Activated CD8-positive, alpha-beta memory T cell treated with anti-CD3 and anti-CD28 coated beads, Interleukin-2, amount 10 ng/mL, durations not matched to agents 7 days and 5 days (primary cell): ENCODE measurements at places on chromosomes 2 and 18.

DNA sequence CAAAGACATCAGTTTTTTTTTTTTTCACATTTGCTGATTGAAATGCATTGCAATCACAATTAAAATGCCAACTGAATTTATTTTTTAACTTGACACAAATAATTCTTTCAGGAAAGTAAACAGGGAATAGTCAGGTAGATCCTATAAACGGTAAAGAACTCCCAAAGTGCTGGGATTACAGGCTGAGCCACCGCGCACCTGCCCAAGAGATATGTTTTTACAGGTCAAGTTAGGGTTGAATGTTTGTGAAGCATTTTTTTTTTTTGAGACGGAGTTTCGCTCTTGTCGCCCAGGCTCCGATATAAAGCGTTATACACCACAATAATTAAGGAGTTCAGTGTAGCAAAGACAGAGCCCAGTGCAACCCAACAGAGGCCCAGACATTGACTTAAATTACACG lies 15.1 kb downstream of the ITM2C start:
- no peak for DNase-seq
- peaks cover 15% of the 10 kb centered on the region for H3K36me3 ChIP-seq
- H3K4me3 ChIP-seq, result no peak overlapping the region
- H3K27me3 ChIP-seq, result peaks cover 32% of the 10 kb centered on the region
- peaks cover 40% of the 10 kb centered on the region for H3K4me1 ChIP-seq
- H3K27ac ChIP-seq, result no peak overlapping the region

- H3K27me3 ChIP-seq, result peaks cover 8% of the 10 kb centered on the region
- H3K4me3 ChIP-seq, result no peak overlapping the region
- H3K27ac ChIP-seq, result no peak overlapping the region
- no peaks in the 10 kb centered on the region for H3K4me1 ChIP-seq
- H3K36me3 ChIP-seq, result no peaks in the 10 kb centered on the region
These were observed 7.4 kb upstream of the DUSP19 start for GRCh38 chr2:183070942-183071844.

DNA sequence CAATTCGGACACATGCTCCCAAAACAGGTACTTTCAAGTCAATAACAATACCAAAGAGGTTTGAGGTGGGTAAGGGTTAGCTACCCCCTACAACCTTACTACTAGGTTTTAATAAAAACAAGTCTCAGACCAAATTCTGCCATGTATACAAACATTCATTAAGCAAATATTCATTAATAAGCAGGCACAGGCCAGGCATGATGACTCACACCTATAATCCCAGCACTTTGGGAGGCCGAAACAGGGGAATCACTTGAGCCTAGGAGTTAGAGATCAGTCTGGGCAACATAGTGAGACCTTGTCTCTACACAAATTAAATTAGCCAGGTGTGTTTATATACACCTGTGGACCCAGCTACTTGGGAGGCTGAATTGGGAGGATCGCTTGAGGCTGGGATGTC lies 11.7 kb upstream of the ELAC1 start:
- H3K4me1 ChIP-seq, result no peaks in the 10 kb centered on the region
- H3K27ac ChIP-seq, result no peak overlapping the region
- peaks cover 4% of the 10 kb centered on the region for H3K36me3 ChIP-seq
- no peaks in the 10 kb centered on the region for H3K27me3 ChIP-seq
- H3K4me3 ChIP-seq, result no peak overlapping the region

DNA sequence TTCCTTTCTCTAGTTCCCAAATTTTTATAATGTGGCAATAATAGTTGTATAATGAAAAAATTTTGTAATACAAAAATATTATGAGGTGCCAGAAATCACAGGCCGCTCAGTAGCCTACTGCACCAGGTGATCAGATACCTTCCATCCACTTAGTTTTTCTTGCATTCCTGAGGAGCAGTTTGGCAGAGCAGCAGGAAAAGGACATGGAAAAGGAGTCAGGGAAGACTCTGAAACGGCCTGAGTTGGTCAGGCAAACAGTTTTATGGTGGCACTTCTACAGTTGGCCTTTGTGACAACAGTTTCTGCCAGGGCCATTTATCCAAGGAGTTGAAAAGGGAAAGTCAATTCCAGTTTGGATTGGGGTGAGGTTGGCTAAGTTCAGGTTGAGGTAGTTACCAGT lies 165.4 kb upstream of the ALPP start:
- H3K27ac ChIP-seq, result no peak overlapping the region
- H3K27me3 ChIP-seq, result no peaks in the 10 kb centered on the region
- no peak for DNase-seq
- H3K36me3 ChIP-seq, result peaks cover 2% of the 10 kb centered on the region

DNA sequence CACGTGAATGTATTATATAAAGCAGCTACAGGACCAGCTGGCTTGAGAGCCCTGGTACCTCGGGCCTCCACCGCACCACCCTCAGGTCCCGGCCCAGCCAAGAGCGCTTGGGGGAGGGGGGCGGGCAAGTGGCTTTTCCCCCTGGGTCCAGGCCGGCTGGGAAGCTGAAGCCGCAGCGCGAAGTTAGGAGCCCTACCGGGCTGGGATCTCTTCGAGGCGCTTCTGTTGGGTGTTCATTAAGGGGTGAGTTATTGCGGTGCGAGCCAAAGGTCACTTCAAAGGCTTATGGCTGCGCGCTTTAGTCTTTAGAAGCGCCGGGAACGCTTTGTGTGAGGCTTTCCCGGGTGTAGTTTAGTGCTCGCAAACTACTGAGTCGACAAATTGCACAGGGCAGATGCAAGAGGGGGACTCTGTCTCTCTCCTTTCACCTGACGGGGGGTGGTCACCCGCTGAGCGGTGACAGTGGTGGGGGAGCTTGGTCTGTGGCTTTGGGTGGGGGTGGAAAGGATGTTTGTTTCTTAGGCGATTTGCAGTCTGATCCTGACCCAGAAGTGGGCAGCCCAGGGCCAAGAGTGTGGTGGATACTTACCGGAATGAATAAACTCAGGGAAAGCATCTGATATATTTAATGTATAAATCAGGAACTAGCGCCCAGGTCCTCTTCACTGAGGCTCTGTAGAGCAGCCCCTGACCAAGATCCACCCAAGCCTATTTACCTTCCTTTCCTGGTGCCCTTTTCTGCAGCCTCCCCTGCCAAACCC lies 6.0 kb downstream of the HOXD3 start:
- peaks cover 5% of the 10 kb centered on the region for H3K4me1 ChIP-seq
- DNase-seq, result no peak
- no peak overlapping the region for H3K4me3 ChIP-seq

GRCh38 chr18:25827961-25828561 lies 262.4 kb downstream of the SS18 start:
- no peak for DNase-seq
- no peaks in the 10 kb centered on the region for H3K36me3 ChIP-seq
- no peak overlapping the region for H3K27ac ChIP-seq
- H3K4me3 ChIP-seq, result no peak overlapping the region
- peaks cover 4% of the 10 kb centered on the region for H3K27me3 ChIP-seq

- no peak overlapping the region for H3K4me3 ChIP-seq
- H3K4me1 ChIP-seq, result no peaks in the 10 kb centered on the region
- H3K27ac ChIP-seq, result no peak overlapping the region
- no peaks in the 10 kb centered on the region for H3K36me3 ChIP-seq
These were observed 295.1 kb downstream of the CNTNAP5 start for GRCh38 chr2:124320051-124320688.

DNA sequence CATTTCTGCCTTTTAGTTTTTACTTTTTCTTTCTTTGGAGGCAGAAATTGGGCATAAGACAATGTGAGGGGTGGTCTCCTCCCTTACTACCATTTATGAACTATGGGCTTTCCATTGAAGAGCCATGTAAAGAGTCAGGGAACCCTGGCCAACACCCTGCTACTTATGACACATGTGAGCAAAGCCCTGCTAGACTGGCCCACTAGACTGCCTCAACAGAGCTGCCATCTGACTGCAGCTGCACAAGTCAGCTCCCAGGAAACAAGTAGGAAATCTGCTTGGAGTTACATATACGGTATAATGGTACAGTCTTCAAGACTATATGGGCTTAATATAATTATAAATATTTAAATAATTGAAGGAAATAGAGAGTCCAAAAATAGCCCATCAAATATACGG lies 816.8 kb downstream of the TRIB2 start:
- no peak for DNase-seq
- H3K27ac ChIP-seq, result no peak overlapping the region

- DNase-seq, result peak; percentile 55
- no peaks in the 10 kb centered on the region for H3K36me3 ChIP-seq
- no peaks in the 10 kb centered on the region for H3K4me1 ChIP-seq
- H3K4me3 ChIP-seq, result no peak overlapping the region
- H3K27ac ChIP-seq, result no peak overlapping the region
- H3K27me3 ChIP-seq, result peaks cover 39% of the 10 kb centered on the region
These were observed 35.8 kb downstream of the CIB4 start for GRCh38 chr2:26605195-26605998.

DNA sequence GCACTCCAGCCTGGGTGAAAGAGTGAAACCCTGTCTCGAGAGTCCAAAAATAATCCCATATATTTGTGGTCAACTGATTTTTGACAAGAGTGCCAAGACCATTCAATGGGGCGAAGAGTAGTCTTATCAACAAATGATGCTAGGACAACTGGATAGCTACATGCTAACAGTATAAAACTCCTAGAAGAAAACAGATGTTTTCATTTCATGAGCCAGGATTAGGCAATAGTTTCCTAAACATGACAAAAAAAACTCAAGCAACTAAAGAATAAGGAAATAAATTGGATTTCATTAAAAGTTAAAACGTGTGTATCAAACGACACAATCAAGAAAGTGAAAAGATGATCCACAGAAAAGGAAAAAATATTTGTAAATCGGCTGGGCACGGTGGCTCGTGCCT lies 6.3 kb downstream of the LIMS2 start:
- H3K36me3 ChIP-seq, result no peaks in the 10 kb centered on the region
- DNase-seq, result no peak
- no peak overlapping the region for H3K27ac ChIP-seq
- no peaks in the 10 kb centered on the region for H3K4me1 ChIP-seq

GRCh38 chr18:79476031-79476917 lies 80.5 kb downstream of the NFATC1 start:
- no peak for DNase-seq
- no peak overlapping the region for H3K27ac ChIP-seq
- H3K4me1 ChIP-seq, result no peaks in the 10 kb centered on the region
- no peak overlapping the region for H3K4me3 ChIP-seq
- H3K27me3 ChIP-seq, result no peaks in the 10 kb centered on the region
- peaks cover 2% of the 10 kb centered on the region for H3K36me3 ChIP-seq

DNA sequence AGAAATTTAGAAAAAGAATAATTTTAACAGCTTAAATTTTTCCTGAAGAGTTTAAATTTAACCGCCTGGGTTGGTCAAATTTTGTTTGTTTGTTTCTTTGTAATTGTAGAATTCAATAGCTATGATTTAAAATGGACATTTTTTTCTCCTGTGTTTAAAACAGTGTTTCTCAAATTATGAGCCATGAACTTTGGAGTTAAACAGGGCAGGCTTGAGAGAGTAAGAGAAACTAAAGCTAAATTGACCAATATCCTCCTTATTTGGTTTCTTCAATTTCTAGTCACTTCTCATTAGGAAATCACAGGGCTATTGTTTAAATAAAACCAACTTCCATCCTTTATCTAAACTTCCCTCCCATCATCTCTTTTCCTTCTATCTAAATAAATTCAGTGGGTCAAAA lies 21.9 kb downstream of the FN1 start:
- DNase-seq, result no peak
- H3K27me3 ChIP-seq, result peaks cover 35% of the 10 kb centered on the region
- H3K4me3 ChIP-seq, result no peak overlapping the region
- H3K36me3 ChIP-seq, result no peaks in the 10 kb centered on the region
- H3K4me1 ChIP-seq, result peaks cover 19% of the 10 kb centered on the region

GRCh38 chr18:2907550-2908135 lies 60.8 kb downstream of the EMILIN2 start:
- peaks cover 19% of the 10 kb centered on the region for H3K4me1 ChIP-seq
- H3K4me3 ChIP-seq, result peak overlapping the region; percentile 82
- no peaks in the 10 kb centered on the region for H3K27me3 ChIP-seq

DNA sequence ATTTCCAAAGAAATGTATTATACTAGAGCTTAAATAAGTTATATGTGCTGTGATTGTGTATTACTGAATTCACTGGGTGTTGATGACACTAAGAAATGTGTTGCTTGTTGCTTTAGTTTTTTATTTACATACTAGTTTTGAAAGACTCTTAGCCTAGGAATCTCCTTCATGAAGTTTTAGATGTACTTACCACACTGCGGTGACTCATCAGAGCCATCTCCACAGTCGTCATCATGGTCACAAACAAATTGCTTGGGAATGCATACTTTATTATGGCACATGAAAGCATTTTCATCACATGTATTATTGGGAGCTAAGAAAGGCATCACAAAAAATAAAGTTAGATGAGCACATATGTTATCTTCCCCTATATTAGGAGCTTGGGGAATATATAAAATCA lies 1624.2 kb downstream of the LRP1B start:
- no peaks in the 10 kb centered on the region for H3K4me1 ChIP-seq
- no peaks in the 10 kb centered on the region for H3K27me3 ChIP-seq
- H3K36me3 ChIP-seq, result no peaks in the 10 kb centered on the region
- no peak overlapping the region for H3K4me3 ChIP-seq

GRCh38 chr2:195316486-195316885 lies 340.5 kb upstream of the SLC39A10 start:
- DNase-seq, result no peak
- peaks cover 1% of the 10 kb centered on the region for H3K4me1 ChIP-seq
- no peaks in the 10 kb centered on the region for H3K27me3 ChIP-seq
- no peaks in the 10 kb centered on the region for H3K36me3 ChIP-seq
- H3K4me3 ChIP-seq, result no peak overlapping the region

DNA sequence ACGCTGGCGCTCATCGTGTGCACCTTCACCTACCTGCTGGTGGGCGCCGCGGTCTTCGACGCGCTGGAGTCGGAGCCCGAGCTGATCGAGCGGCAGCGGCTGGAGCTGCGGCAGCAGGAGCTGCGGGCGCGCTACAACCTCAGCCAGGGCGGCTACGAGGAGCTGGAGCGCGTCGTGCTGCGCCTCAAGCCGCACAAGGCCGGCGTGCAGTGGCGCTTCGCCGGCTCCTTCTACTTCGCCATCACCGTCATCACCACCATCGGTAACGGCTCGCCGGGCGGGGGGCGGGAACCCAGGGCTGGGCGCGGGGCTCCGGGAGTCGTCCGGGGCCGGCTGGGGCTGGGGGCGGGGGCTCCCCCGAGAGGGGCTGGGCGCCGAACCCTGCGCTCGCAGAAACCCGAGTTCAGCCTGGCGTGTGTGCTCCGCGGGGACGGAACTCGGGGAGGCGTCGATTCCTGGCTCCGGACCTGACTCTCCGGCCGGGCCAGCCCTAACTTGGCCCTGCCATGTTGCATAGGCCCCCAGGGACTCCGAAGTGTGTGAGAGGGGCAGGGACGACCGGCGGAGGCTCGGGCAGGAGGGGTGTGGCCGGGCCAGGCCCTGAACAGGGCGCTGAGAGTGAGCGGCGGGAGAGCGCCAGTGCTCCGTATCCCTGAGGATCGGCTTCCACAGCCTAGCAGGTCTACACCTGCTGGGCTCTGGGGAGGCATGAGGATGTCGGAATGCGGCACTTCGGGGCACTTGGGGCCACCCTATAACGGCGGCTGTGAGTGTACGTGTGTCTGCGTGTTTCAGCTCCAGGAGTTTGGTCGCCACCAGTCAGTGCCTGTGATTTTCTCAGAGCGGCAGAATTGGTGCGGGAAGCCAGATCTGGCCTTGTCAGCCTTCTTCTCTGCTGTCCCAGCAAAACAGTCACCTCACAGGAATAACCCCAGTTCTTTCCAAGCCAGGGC lies 651 bp downstream of the KCNK3 start:
- H3K27me3 ChIP-seq, result peaks cover 57% of the 10 kb centered on the region
- no peak for DNase-seq
- H3K27ac ChIP-seq, result no peak overlapping the region
- H3K36me3 ChIP-seq, result no peaks in the 10 kb centered on the region
- H3K4me1 ChIP-seq, result peaks cover 2% of the 10 kb centered on the region
- no peak overlapping the region for H3K4me3 ChIP-seq
